ENCODE measurements at places on chromosomes 16 and 17.

- no peak for DNase-seq
These were observed 23.2 kb upstream of the DUSP14 start for GRCh38 chr17:37466471-37466870.

- peak; percentile 36 for DNase-seq
These were observed 122.1 kb downstream of the SKAP1 start for GRCh38 chr17:48307814-48308411.

- no peak for DNase-seq
These were observed at the start of gene ALOX15 for GRCh38 chr17:4641297-4642195. ALOX15 (minus strand) TSS chr17:4641678; CDS start chr17:4641651, 27 bp downstream.

DNA sequence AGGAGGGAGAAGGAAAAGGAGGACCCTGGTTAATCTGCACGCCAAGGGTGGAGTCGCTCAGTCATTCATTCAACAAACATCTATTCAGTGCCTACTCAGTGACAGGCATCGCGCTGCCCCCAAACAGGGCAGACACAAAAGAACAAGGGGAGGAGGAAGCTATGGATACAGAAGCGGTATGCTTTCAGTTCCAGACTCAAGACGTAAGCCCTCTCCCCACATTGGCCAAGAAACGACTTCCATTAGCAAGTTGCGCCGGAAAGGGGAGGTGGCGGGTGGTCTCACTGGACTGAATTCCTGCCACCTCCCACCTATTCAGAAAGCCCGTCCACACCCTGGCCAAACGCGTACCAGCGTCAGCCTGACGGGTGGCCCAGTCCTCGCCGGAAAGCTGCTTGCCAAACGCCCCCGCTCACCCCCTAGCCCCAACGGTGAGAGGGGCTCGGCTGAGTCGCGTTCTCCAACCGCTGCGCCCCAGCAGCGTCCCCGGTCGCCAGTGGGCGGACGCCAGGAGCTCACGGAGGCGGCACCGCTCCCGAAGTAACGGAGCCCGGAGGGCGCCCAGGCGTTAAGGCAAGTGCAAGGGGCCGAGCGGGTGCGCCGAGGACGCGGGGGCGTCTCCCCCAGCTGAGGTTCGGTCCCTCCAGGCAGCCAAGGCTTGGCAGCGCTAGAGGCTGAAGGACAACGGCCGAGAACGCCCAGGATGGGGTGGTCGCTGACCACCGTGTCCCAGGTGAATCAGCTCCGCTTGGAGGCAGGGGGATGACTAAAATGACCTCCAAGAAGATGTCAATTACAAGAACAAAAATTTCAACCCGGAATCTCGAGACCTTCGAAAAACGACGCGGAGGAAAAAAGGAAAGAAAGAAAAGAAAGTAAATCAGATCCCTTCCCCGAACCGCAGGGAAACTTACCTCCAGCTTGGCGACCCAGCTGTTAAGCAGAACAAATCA, 470.7 kb downstream of the SOX9 start:
- no peak for DNase-seq

GRCh38 chr16:87966685-87967185, 15.5 kb downstream of the BANP start:
- no peak for DNase-seq

DNA sequence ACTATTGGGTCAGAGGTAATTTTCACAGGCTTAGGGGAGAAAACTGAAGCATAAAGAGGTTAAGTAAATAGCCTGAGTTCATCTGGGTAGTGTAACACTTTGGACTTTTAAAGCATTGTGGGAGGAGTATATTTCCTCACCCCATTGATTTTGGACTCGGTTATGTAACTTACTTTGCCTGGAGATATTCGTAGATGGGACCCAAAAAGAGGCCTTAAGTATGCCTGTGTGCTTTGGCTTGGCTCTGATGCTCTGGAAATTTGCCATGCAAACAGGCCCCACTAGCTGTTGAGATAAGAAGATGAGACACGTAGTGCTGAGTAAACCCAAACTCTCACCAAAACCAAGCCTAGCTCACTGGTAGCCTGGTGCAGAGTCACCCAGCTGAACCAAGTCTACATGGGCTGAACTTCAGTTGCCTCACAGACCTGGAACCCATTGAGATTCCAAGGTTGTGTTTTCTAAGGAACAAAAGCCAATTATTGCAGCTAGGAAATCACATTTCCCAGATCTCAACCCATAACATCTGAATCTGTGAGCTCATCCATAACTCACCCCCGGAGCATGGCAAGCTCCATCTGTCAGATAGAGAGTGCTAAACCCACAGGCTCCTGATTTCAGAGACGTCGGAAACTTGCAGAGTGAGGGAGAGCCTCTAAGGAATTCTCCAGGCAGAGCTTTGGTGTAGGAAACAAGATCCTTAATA, 536.0 kb upstream of the C16orf82 start:
- DNase-seq: no peak

- no peak for DNase-seq
These were observed 43.2 kb upstream of the CCL1 start for GRCh38 chr17:34406226-34406625.

- DNase-seq: no peak
These were observed 17.5 kb upstream of the KRT20 start for GRCh38 chr17:40902498-40902897.

GRCh38 chr16:88316941-88317612, 65.7 kb upstream of the ZNF469 start:
- no peak for DNase-seq

GRCh38 chr17:63295288-63295687, 150.8 kb downstream of the CYB561 start:
- DNase-seq: no peak

DNA sequence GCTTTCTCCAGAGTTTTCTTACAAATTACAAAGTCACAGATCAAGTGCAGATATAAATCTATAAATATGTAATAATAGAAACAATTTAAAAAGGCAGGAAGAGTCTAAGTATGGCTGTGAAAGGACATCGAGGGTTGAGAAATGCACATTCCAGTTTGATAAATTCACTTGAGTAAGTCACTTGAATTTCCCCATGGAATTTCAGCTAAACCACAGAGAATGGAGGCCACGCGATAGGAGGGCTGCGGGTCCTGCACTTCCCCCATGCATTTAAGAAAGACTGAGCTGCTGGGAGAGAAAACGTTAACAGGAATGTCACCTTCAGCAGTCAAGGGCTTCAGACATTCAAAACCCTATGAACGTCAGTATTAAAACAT, 6.1 kb upstream of the MXRA7 start:
- DNase-seq: no peak

GRCh38 chr17:51050291-51051033, 70.2 kb downstream of the SPAG9 start:
- DNase-seq: no peak

DNA sequence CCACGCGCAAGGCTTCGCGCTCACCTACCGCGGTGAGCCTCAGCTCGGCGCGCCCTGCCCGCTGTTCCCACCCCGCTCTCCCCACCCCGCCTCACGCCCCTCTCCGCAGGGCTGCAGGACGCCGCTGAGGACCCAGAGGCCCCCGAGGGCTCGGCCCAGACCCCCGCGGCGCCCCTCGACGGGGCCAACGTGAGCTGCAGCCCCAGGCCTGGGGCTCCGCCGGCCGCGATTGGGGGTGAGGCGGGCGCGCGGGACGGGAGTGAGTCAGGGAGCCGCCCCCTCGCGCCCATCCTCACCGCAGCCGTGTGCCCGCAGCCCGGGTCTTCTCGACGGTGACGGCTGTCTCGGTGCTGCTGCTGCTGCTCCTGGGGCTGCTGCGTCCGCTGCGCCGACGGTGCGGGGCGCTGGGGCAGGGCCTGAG, 1.9 kb upstream of the PAQR4 start:
- DNase-seq: no peak

GRCh38 chr17:64500487-64500859, 3.6 kb upstream of the POLG2 start:
- no peak for DNase-seq

GRCh38 chr17:20279631-20280030, 187.7 kb downstream of the LGALS9B start:
- no peak for DNase-seq

DNA sequence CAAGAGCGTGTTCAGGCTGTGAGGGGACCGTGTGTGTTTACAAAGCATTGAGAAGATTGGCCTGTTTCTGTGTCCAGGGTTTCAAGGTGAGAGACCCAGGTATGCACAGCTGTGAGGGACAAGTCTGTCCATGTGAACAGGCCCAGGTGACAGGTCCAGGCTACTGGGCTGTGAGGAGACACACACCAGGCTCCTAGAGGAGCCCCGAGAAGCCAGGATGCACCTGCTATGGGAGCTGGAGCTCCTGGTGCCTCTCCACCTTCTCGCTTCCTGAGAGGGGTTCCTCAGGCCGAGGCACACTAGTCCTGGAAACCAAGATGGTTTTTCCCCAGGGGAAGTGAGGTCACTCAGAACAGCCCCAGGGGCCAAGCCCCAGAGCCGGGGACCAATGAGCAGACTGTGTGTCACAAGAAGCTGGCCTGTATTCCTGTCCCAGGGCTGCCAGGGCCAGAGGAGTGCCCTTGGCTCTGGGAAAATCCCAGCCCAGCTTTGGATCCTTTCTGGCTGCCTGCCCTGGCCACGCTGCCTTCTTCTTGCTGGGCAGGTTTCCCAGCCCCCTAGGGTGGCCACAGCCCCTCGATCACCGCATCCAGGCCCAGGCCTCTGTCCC, 153.4 kb upstream of the PLCG2 start:
- no peak for DNase-seq

GRCh38 chr16:89828870-89829629, 775 bp downstream of the SPIRE2 start:
- no peak for DNase-seq

- no peak for DNase-seq
These were observed 150.6 kb downstream of the RPTOR start for GRCh38 chr17:80694992-80695912.

DNA sequence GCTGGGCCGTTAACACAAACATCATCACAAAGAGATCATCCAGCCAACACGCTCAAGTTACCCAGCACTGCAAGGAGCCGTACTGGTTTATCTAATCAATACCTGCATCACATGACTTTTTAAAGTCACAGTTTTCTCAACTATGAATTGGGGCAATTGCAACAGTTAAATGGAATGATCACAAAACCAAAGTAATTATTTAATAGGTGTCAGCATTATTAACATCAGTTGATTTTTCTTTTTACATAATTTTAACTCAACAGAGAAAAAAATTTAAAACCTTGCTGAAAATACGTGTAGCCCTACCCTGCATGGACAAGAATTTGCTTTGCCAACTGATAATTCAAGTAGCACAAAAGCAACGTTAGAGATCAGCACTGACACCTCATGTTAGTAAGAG, 95.7 kb upstream of the SOX9 start:
- no peak for DNase-seq

GRCh38 chr16:27458258-27458657, 56.3 kb downstream of the IL21R start:
- no peak for DNase-seq

- no peak for DNase-seq
These were observed 12.5 kb downstream of the C17orf78 start for GRCh38 chr17:37388266-37388665.

- peak; percentile 74 for DNase-seq
These were observed 34.7 kb downstream of the SBK1 start for GRCh38 chr16:28326881-28327610.

GRCh38 chr17:77741109-77741508, 217.4 kb upstream of the TNRC6C start:
- DNase-seq: no peak

GRCh38 chr16:31187808-31188189, 7.9 kb downstream of the FUS start:
- DNase-seq: no peak

- no peak for DNase-seq
These were observed 36.5 kb downstream of the RCVRN start for GRCh38 chr17:9868552-9868951.

DNA sequence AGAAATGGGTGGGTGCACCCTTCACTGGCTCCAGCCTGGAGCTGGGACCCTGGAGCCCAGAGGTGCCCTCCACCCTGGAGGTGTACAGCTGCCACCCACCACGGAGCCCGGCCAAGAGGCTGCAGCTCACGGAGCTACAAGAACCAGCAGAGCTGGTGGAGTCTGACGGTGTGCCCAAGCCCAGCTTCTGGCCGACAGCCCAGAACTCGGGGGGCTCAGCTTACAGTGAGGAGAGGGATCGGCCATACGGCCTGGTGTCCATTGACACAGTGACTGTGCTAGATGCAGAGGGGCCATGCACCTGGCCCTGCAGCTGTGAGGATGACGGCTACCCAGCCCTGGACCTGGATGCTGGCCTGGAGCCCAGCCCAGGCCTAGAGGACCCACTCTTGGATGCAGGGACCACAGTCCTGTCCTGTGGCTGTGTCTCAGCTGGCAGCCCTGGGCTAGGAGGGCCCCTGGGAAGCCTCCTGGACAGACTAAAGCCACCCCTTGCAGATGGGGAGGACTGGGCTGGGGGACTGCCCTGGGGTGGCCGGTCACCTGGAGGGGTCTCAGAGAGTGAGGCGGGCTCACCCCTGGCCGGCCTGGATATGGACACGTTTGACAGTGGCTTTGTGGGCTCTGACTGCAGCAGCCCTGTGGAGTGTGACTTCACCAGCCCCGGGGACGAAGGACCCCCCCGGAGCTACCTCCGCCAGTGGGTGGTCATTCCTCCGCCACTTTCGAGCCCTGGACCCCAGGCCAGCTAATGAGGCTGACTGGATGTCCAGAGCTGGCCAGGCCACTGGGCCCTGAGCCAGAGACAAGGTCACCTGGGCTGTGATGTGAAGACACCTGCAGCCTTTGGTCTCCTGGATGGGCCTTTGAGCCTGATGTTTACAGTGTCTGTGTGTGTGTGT, 46.8 kb downstream of the IL21R start:
- DNase-seq: no peak

DNA sequence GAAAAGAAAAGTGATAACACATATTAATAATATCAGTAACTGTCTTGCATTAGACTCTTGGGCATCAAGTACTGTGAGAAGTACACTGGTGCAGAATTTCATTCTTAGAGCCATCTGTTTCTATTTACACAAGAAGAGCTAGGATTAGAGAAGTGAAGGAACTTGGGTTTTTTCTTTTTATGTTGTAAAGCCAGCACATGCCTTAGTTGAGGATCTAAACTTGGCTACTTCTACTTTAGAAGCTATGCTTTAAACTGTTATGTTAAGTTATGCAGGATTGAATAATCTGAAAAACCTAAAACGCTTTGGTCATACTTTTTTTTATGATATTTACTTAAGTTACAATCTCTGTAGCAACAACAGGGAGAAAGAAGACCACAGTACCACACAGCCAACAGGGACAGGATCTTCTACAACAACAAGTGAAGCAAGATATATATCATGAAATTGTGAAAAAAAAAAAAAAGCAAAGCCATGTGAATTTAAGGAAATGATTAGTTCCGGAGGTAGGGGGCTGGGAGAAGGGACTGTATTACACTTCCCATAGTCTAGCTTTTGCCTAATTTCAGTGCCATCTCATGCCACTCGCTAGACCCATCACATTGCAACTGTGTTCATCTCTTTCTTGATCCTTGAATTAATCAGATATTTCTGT, 305.1 kb upstream of the GOT2 start:
- no peak for DNase-seq

All from SK-N-DZ (cell line).